Frontal cortex (tissue), 4 donors: ENCODE measurements at places on chromosomes 1 and 21.

GRCh38 chr1:31523769-31524168, 52.5 kb upstream of the TINAGL1 start:
- no peak for DNase-seq

DNA sequence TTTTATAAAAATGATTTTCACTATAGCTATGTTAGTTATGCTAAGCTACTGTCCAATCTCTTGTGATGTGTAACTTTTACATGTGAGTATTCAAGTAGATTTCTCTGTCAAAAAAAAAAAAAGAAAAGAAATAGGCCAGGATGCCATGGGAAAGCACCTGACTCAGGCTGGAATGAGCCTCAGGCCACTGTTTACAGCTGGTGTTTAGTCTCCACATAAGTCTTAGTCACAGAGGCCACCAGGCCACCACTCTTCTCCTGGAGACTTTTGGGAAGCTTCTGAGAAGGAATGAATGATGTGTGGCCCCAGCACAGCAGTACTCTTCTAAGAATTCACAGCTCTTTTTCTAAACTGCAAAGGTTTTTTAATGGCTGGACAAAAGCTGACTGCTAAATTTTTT, 48.9 kb downstream of the CHML start:
- no peak for DNase-seq

DNA sequence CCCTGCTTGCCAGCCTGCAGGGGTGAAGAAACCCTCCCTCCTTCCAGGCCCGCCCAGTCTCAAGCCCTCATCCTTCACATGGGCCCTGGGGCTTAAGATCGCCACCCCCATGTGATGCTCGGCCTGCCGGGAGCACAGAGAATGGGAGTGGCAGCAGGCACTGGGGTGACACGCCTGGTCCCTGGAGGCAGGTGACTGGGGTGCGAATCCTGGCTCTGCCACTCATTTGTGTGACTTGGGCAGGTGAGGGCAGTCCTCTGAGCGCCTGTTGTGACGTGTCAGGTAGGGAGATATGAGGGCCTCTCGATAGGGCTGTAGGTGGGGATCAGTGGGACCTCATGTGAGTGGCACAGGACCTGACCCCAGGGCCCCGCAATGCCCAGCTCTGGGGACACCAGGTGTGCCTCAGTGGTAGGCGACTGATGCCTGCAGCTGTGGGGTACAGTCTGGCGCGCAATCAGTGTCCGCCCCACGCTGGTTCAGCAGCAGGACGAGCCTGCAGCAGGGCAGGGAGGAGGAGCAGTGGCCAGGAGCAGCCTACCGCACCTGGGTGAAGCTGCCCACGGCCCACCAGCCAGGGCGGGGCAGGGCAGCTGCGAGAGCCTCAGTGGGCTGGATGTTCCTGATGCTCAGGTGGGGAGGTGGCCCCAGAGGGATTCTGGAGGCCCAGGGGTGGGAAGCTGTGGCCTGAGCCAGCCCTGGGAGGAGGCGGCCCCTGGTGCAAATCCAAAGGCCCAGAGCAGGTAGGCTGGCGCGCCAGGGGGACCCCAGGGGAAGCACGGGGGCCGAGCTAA, 6.2 kb downstream of the SH2D5 start:
- peak; percentile 3 for DNase-seq

DNA sequence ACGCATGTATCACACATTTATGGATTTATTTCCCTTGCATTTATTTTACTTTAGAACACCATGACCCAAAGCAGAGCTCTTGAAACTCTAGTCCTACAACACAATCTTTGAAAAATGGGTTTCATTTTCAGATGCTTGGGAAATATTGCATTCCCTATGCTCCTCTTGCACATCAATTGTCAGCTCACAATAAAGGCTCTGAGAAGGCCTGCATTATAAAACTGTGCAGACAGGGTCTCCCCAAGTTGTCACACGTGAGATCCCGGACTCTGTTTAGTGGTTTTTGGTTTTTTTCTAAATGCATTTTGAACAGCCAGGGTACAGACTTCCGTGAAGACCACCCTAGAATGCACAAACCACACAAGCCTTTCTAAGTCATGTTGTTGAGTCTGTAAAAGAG, 9.9 kb upstream of the B3GALT5 start:
- DNase-seq: no peak

DNA sequence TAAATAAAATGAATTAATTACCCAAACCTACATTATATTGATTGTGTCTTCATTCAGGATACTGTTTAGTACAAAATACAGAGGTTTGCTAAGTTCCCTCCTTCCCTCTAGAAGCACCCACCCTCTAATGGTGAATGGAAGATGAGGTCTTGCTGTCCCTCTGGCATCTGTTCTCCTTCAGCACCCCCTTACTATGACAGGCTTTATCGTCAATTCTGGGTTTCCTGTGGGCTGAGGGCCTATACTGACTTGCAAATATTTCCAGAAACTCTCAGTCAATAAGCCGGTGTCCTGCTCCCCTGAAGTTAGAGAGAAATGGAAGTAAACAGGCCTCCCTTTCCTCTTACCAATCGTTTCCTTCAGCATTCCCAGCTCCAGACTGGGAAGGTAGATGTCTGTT, 13.2 kb downstream of the LAX1 start:
- DNase-seq: no peak

- DNase-seq: no peak
These were observed 36.8 kb downstream of the CITED4 start for GRCh38 chr1:40825435-40825788.

DNA sequence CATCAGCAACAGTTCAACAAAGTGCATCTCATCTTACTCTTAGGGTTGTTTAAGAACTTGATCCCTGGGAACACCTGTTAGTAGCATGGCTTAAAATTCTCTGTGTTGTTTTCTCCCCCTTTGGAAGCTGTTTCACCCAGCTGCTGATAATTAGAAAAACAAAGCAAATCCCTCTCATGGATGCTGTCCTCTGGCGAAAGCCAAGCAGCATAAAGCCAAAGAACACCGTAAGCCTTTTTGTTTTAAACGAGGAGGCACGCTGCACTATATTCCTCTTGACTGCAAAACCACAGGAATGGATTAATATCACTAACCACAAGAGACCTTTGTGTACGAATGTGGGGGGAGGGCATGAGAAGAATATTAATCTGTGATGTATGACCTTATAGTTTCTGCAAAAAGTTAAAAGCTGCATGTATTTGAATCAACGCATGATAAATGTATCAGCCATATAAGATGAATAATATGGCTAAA, 923.2 kb downstream of the LTN1 start:
- no peak for DNase-seq

DNA sequence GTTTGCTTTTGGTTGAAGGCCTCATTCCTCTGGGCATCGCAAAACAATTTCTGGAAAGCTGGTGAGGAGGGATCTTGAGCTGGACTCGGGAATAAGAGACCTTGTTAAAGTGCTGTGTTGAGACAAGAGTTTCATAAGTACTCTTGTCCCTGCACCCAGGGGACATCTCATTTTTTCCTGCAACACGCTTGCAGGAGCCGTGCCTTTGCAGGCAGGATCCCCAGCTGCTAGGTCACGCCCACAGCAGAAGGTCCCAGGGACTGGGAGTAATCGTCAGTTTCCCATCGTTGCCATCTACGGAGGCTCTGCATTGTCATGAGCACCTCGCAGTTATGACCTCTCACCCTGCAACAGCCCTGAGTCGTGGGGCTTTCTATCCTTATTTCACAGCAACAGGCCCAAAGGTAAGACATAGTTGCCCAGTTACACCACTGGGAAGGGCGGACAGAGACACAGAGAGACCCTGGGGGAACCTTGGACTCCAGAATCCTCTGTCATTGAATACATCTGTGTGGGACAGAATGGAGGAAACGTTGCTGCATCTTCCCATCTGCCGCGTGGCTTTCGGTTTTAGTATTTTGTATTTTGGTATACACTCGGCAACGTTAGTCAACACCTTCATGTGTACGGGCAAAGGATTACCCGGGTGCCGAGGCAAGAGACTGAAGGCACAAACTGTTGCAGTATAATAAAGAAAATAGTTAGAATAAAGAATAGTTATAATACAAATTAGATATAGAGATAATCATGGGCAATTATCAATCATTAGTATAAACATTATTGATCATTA, 60.4 kb upstream of the DMRTB1 start:
- no peak for DNase-seq

- DNase-seq: no peak
These were observed 68.8 kb downstream of the KDM1A start for GRCh38 chr1:23088027-23088426.

DNA sequence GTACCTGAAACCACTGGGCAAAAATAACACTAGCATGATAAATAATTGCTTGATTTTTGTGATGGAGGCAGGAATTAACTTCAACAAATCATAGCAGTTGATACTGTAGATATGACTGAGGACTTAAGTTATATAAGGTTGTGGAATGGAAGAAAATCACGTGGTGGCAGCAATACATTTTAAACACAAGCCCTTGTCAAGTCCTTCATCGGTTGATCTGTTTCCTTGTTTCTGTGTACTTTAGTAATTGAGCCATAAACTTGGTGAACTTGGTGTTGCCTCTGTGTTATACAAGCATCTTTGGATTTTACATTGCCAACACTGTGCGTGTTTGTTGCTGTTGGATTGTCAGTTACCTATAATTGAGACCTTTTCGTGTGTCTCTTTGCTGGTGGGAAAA, 114.4 kb downstream of the CAMTA1 start:
- DNase-seq: no peak

DNA sequence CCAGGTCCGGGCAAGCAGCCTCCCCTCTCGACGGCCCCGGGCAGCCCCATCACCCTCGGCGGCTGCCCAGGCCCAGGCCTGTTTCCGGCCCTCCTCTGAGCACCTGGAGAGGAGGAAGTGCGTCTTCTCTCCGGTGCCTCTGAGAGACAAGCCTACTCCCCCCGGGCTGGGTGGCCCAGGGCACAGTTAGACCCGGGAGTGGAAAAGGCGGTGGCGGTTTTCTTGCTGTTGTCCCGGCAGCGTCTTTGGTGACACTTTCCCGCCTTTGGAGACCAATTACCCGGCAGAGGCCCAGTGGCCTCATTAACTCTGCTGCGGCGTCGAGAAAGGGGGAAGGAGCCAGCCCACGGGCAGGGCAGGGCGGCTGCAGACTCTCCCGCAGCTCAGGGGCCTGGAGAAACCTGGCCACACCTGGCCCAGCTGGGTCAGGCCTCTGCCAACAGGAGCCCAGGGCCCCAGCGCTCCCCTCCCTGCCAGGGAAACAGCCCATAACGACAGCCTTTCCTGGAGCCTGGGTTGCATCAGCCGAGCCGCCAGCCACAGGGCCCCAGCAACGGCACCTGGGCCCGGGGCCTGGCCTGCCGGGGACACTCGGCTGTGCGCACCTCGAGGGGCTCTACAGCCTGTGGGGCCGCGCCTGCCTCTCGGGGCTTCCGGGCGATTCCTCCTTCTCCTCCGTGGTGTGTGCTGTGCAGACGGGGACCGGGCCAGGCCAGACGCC, 28.4 kb upstream of the C1orf159 start:
- DNase-seq: no peak

DNA sequence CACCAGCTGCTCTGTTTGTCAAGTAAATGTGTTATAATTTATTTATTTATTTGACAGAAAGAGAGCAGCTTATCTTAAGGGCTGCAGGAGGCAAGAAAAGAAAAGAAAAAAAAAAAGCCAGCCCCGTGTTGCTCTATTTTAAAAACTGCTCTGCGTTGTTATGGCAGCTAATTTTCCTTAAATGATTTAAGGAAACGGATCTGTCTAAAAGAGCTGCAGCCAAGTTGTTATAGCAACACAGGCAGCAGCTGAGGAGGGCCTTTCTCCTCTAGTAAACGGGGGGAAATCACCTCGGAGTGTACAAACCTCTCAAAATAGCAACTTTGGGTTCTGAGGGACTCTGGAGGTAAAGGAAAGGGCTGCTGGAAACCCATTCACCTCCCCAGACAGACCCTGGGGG, 149.2 kb downstream of the BEND5 start:
- DNase-seq: no peak

- DNase-seq: peak; percentile 83
These were observed 170.6 kb upstream of the ARHGEF16 start for GRCh38 chr1:3283849-3284248.

GRCh38 chr1:212951126-212951946, 995 bp downstream of the VASH2 start:
- DNase-seq: no peak

GRCh38 chr1:37035796-37036666, 1.7 kb upstream of the GRIK3 start:
- DNase-seq: no peak

GRCh38 chr1:232922485-232922884, 27.9 kb upstream of the NTPCR start:
- no peak for DNase-seq

DNA sequence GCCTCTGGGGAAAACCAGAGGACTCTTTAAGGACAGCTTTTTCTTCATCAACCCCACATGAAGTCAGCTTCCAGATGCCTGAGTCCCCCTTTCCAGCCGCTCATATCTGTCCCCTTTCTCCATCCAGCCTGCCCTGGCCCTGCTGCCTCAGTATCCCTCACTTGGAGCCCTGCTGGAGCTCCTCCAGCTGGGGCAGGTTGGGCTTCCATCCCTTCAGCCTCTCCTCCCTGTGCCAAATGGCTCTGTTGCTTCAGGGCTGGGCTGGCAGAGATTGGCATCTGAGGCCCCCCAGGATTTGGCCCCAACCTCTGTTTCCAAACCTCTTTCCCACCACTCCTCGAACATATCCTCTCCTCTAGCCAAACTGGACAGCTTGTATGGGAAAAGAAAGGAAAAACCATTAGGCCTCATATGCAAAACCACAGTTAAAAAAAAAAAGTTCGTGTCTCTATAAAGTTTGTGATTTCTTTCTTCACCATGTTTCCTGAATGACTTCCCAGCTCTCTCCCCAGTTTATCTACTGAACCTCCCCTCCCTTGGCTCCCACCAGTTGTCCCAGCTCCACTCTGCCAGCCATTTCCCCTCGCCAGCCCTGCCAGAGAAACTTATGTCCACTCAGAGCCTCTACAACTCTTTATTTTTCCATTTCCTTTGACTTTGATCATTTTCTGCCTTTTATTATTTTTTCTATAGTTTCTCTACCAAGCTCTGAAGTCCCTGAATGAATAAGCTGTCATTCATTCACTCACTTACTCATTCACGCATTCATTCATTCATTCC, 217.9 kb downstream of the FOXD2 start:
- no peak for DNase-seq
